ENCODE measurements at places on chromosomes 5 and 9.

GRCh38 chr5:76473661-76474060 is 70.6 kb downstream of the IQGAP2 start:
- DNase-seq: no peak

GRCh38 chr5:150653145-150653761 is 7.8 kb upstream of the MYOZ3 start:
- DNase-seq: no peak

- no peak for DNase-seq
Observed at GRCh38 chr5:5932824-5933223, 445.5 kb downstream of the MED10 start.

GRCh38 chr5:173318881-173319620 is 9.2 kb downstream of the STC2 start:
- DNase-seq: no peak

DNA sequence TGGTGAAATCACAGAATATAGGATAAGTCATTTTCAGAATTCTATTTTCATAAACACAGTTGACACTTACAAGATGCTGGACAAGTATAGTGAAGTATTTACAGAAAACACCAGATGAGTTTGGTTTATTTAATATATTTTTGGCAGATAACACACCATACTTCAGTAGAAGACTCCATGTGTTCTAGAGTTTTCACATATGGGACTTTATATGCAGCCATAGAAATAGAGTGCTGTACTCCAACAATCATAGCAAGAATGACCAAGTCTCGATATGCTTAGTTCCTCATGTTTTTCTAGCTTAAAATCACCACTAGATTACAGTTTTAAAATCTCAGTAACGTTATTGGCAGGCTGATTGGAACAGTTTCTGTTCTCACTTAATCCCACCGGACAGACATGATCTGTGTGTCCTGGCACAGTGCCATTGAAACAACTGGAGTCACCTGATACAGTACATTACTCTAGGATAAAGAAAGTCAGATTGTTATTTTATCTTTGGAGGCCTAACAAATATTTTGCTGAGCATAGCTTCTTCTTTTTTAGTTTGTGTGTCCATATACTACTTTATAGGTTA is 45.8 kb upstream of the ERBIN start:
- peak; percentile 53 for DNase-seq

DNA sequence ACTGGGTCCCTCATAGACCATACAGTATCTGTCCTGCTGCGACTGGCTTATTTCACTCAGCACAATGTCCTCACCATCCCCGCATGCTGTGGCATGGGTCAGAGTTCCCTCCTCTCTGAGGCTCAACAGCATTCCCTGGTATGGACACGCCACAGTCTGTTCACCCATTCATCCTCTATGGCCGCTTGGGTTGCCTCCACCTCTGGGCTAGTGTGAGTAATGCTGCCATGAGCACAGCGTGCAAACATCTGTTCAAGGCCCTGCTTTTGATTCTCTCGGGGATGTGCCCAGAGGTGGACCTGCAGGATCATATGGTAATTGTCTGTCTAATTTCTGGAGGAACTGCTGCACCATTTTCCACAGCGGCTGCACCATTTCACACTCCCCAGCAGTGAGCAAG is 5.5 kb upstream of the FBP2 start:
- no peak for DNase-seq
